ENCODE measurements at places on chromosomes 11 and 22. TPM values are rescaled to one million over a fixed set of nuclear protein-coding genes. Genes with fewer than 3 reads are reported as not detected.

GRCh38 chr22:37229012-37229804 is 14.9 kb downstream of the RAC2 start:
- DNase-seq: peak; percentile 26

Gene SGSM1
- total RNA-seq: 4.6 TPM

DNA sequence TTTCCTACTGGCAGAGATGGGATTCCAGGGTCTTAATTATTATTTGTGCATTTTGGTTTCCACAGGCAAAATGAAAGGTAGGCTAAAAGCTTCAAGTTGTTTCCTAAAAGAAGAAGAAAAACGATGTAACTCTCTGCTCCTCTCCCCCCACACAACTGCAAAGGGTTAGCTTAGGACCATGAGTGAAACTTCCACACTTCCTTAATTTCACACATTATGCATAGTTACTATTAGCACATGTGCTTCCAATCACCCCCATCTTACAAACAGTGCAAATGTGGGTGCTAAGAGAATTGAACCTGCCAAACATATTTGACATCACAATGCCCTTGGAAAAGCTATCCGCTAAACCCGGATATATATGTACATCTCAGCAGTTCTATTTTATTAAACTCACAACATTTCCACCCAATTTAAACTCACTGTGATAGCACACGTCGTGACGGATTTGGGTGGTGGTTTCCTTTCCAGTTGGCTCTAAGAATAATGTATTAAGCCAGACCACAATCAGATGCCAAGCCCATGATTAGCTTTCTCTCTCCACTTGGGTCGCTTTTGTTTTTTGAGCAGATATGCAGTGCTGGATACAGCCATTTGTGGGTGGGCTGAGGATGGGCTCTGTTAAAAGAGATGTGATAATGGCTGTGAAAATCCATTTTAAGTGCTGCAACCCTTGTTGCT is 245.0 kb upstream of the POU2AF2 start:
- no peak for DNase-seq

DNA sequence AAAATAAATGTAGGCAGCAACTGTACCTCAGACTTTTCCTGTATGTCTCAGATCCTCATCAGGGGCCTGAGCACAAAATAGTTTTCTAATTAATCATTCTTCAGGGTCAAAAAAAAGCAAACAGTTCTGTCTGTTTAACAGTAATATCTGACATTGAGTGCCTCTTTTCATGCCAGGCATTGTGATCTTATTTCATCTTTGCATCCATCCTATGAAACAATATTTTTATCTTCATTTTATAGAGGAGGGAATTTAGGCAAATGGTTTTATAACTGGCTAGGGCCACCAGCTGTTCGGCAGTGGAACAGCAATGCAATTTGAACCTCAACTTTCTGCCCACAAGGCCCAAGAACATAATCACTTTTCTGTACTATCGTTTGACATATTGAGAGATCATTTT is 145.6 kb downstream of the WNT7B start:
- DNase-seq: no peak

Gene OR4A16
- not detected for total RNA-seq

Gene F2
- total RNA-seq: not detected

GRCh38 chr11:88284336-88285050 is 53.0 kb downstream of the CTSC start:
- no peak for DNase-seq

Gene GCAT
- 31.6 TPM for total RNA-seq

Gene CHCHD10
- total RNA-seq: 18.2 TPM

GRCh38 chr11:116107229-116107628 is 603.0 kb upstream of the CADM1 start:
- DNase-seq: no peak

GRCh38 chr22:29456211-29456671 is 17.9 kb downstream of the RFPL1 start:
- no peak for DNase-seq

DNA sequence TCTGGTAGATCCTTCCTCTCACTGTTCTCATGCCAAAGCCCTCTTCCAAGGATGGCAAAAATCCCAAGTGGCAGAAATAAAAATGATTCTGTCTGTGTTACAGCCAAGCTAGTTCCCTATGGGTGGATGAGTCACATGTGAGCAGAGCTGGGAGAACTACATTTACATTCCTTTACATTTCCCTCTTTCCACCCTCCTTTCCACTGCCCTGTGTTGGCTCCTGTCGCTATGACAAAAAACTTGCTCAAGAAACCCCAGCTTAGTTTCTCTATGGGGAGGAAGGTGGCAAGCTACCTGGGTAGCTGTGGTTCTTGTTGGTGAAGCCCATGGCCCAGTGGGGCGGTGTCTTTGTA is 10.2 kb upstream of the DDB2 start:
- no peak for DNase-seq

GRCh38 chr11:123173040-123173855 is 21.8 kb downstream of the CLMP start:
- DNase-seq: peak; percentile 75
